ENCODE measurements at places on chromosomes 2 and 18.

DNA sequence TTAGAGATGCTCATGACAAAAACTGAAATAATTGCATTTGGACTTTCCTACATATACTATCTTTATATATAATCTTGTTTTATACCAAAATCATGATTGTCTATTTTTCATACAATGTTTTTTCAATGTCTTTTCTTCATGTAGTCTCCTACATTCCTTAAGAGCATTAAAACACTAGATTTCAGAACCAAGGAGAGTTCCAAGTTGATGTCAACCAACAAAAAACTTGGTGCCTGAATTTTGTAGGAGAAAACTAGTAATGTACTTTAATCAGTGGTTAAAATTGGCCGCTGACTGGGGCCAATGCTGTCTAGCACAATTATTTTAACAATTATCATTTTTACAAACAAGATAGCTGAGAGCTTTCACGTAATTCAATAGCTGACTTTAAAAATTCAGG lies 678.8 kb downstream of the DCC start:
- DNase-seq = no peak

DNA sequence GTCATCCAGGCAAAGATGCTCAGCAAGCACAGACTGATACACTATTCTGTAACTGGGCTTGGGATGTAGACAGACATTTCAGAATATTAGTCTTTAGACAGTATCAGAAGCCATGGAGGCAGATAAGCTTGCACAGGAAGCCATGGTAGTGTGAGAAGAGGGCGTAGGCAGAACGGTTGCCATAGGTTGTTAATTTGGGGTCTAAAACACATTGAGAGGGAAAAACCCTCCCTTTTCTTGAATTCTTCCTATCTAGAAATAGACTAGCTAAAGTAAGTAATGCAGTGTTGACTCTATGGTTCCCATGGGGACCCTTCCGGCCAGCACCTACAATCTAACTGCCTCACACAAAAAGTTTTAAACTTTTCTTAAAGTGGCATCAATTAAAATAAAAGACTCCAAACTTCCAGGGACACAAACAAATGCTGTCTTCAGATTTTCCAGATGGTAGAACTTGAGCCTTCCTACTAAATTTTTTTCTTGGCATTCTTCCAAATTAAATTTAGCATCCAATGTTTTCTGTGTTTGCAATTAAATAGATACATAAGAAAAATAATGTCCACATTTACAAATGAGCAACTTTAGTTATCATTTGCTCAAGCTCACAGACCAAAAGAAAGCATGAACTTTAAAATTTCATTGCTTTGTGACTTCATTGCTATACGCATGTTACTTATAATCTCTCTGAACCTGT lies 1.9 kb downstream of the PRKRA start:
- DNase-seq = no peak

DNA sequence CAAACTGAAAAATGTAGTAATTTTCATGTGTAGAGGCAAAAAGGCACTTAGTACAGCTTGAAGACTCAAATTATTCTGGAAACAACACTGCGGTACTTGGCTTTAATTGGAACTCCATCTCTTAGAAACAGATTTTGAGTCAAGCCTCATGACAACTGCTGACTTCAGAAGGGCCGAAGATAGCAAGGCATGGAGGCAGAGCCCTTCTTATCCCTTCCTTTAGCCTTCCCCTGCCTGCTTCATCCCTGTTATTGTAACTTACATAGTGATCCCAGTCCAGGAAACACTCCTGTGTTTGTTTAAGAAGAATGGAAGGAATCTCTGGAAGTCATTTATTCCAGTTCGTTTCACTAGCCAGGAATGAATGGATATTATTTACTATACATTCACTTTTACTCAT lies 110.9 kb upstream of the FAM98A start:
- DNase-seq = no peak

GRCh38 chr2:160096409-160096808 lies 34.0 kb upstream of the PLA2R1 start:
- DNase-seq = no peak

GRCh38 chr2:121527009-121527682 lies 3.5 kb upstream of the RNU4ATAC start:
- no peak for DNase-seq

DNA sequence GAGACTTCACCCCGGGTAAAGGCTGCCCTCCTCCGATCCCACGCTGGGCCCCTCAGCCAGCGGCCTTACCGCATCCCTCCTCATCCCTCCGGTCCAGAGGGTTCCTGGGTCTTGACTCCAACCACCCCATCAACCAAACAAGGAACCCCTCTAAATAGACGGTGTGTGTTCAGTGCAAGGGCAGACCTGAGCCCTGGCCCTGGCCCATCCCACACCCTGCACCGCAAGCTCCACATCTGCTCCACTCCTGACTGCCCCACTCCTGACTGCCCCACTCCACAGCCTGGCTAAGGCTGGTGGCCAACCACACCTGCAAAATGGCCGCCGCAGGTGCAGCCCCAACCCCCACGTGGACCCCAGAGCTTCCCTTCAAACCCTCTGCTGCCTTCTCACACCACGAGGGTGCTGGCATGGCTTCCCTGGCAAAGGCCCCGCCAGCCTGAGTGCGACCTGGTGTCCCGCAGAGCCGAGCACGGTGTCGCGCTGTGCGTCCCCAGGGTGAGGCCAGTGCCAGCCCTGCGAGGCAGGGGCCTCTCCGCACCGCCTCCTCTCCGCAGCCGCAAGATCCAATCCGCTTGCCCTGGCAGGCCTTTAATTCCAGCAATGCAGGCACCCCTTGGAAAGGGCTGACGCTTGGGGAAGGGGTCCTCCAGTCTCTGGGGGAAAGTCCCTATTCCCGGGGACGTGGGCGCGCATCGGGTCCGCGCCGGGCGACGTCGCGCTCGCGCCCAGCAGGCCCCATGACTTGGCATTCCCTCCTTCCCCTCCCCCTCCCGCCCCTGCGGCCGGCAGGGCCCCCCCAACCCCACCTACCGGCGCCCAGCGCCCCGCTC lies 1.5 kb downstream of the KIF1A start:
- no peak for DNase-seq

DNA sequence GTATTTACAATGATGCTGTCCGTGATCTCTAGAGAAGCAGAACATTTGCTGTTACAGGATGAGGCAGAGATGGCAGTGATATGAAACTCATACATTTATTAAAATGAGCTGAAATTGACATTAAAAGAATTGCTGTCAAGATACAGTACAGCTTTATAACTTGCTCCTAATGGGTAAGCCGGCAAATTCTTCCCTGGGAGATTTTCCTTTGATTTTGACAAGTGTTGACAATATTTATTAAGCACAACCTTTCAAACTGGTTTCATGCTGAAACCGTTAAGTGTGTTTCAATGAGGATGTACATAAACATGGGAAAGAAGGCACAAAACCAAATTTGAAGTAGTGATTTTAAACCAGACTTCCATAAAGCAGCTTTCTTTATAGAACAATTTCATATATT lies 45.5 kb downstream of the SPHKAP start:
- DNase-seq = no peak

DNA sequence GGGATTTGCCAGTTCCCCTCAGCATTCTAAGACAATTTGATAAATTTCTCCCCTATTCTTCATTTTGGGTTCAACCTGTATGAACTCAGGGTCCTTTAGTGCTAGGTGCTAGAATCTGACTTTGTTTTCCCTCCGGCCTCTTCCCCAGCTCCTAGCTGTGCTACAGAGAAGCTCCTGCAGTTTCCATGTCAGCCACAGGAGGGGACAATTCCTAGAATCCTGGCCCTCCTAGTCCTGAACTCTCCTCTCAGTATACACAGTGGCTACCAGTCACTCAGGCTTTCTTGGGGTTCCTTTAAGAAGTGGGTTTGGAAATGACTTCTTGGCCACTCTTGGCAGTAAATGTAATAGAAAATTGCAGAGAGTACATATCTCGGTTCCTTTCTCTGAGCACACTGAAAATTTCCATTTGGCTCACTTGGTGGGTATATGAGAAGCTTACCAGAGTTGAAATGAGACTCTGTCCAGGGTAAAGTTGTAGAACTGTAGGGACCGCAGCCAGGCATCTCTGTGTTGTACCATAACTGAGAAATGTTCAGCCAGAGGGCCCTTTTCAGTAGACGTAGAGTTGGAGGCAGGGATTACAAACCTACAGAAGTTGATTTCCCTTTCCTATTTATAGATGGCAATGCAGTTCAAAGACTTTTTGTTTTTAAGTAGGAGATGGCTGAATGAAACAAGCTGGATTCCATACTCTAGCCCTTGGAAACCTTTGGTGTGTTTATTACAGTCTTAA lies 5.0 kb upstream of the CHST10 start:
- no peak for DNase-seq

DNA sequence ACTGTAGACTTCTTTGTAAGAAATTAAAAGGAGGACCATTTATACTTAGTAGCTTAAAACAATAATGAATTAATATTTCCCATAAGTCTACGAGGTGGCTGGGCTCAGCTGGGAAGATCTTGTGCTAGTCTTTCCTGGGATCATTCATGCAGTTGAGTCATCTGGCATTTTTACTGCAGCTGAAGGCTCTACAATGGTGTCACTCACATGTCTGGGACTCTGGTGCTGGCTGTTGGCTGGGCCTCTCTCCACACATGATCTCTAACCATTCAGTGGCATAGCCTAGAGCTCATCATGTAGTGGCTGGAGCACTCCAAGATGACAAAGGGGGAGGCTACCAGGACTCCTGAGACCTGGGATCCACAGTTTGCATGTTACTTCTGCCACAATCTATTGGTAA lies 35.5 kb downstream of the CLASP1 start:
- no peak for DNase-seq

- no peak for DNase-seq
These were observed 5.8 kb downstream of the ANKRD53 start for GRCh38 chr2:70984228-70984575.

GRCh38 chr2:71446505-71446904 lies 6.9 kb upstream of the DYSF start:
- DNase-seq = no peak

DNA sequence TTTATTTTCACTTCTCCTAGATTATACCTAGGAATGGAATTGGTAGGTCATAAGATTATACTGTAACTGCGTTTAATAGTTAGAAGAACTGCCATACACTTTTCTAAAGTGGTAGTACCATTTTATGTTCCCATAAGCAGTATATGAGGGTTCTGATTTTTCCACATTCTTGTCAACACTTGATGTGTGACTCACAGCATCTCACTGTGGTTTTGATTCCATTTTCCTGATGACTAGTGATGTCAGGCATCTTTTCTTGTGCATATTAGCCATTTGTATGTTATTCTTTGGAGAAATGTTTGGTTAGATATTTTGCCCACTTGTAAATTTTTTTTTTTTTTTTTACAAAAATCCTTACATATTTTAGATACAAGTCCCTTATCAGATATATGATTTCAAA lies 2.3 kb downstream of the DCAF17 start:
- no peak for DNase-seq

DNA sequence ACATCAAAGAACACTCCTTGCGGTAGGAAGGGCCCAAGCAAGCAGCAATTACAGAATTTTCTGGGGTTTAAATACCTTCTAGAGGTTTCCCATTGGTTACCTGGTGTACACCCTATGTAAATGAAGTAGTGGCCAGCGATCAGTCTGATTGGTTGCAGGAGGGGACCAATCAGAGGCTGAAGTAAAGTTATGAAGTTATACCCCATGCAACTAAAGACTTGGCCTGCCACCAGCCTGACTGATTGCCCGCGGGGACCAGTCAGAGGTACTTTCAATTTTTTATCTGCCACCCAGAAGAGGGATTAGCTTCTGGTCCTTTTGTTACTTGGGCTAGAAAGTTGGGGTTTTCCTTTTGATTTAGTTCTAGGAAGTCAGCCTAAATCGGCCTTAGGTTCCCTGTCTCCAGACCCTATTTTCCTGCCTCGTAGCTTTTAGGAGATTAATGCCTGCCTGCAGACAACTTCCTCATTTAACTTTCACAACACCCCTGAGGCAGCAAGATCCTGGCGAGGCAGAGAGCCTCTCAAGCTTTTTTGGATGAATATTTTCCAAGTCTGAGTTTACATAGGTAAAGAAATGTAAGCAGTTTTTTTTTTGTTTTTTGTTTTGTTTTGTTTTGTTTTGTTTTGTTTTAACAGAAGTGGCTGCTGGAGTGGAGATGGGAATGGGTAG lies 1.5 kb upstream of the DGUOK start:
- no peak for DNase-seq

DNA sequence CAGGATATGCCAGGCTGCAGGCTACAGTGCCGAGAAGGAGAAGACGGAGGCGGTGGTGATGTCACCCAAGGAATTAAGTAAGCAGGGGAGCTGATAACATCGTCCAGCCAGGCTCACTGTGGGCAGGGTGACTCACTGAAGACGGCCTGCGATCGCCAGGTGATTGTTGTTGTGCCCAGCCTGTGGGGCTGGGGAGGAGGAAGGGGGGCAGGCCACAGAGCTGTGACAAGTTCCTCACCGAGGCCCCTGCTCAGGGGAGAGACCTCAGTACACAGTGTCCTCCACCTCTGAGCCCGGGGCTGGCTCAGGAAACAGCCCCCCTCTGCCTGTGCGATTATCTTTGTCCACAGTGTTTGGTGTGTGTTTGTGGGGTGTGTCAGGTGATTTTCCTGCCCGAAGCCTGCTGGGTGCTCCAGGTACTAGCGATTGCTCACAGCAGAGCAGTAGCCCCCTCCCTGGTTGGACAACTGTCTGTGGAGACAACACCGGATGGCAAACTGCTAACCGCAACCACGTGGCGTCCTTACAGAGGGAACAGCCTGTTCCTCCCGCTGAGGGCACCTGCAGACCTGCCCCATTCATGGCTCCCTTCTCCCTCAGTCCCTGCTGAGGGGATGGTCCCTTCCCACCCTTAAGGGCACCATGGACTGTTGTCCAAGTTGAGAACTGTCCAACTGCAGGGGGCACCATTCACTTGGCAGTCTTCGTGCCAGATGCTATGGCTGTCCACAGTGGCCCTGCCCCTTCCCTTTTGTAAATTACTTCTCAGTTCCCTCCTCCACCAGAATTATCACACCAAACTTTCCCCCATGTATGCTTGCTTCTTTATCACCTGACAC lies 95.1 kb downstream of the ZFP36L2 start:
- peak; percentile 66 for DNase-seq

- no peak for DNase-seq
These were observed 23.3 kb downstream of the PLEK start for GRCh38 chr2:68388358-68388757.

DNA sequence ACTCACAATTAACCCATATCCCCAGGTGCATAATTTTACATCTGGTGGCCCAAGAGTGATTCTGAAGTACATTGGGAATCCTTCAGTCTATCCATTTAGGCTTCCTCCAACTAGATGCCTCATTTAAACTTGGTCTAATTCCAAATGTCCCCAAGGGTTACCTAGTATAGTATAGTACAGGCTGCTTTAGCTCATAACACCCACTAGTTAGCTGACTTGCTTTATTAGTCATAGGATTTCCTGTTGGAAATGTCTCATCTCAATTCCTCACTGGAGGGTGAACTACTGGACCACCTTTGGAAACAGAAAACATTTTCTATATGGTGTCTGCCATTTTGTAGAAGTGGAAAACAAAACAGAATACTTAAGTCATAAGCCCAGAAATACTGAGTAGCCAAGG lies 202.5 kb upstream of the SESTD1 start:
- no peak for DNase-seq

- DNase-seq = no peak
These were observed 68.7 kb upstream of the LYPD6 start for GRCh38 chr2:149261692-149262091.

GRCh38 chr2:157176602-157177001 lies 80.9 kb upstream of the GALNT5 start:
- DNase-seq = no peak

- no peak for DNase-seq
These were observed 30.6 kb upstream of the DYSF start for GRCh38 chr2:71422786-71423185.

GRCh38 chr2:128753800-128754199 lies 435.1 kb upstream of the HS6ST1 start:
- no peak for DNase-seq
